Astrocyte (in vitro differentiated cells and primary cell): ENCODE measurements at places on chromosomes 5 and 9. TPM values are rescaled to one million over a fixed set of nuclear protein-coding genes. Genes with fewer than 3 reads are reported as not detected.

DNA sequence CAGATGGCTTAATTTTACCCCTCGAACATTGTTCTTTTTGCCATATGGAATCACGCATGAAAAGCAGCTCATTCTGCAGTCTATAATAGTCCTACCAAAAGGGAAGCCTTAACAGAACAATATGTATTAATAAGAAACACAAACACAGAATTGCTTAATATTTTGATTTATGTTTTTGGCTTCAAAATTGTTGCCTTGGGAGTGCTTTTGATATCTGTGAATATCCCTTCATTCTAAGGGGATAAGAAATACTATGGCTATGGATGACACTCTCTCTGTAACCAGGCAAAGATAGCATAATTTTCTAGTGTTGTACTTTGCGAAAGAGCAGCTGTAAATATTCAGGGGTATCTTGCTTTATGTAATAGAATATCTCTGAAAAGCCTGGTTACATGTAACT, 26.3 kb upstream of the CFAP95 start:
- DNase-seq: no peak

DNA sequence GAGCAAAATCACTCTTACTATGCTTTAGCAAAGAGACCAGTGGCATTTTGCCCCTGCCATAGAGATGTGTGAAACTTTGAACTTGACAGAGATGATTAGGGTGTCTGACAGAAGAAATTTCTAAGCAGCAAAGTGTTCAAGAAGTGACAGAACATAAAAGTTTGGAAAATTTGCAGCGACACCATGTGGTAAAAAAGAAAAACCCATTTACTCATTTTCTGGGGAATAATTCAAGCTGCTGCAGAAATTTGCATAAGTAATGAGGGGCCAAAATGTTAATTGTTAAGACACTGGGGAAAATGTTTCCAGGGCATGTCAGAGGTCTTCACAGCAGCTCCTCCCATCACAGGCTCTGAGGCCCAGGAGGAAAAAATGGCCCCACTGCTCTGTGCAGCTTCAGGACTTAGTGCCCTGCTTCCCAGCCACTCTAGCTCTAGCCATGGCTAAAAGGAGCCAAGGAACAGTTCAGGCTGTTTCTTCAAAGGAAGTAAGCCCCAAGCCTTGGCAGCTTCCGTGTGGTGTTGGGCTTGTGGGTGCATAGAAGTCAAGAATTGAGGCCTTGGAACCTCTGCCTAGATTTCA, 6.1 kb upstream of the AP3B1 start:
- DNase-seq: no peak

GRCh38 chr5:79200573-79201183, 35.3 kb upstream of the JMY start:
- DNase-seq: no peak

- DNase-seq: no peak
Observed at GRCh38 chr9:98915599-98915998, 28.1 kb upstream of the COL15A1 start.

- DNase-seq: peak; percentile 66
Observed at GRCh38 chr5:31361234-31361633, 167.7 kb downstream of the CDH6 start.

- peak; percentile 33 for DNase-seq
Observed at GRCh38 chr5:172714491-172715420, 56.2 kb downstream of the DUSP1 start.

Gene PALM2AKAP2
- 58.1 and 61.3 TPM in 2 replicates for total RNA-seq

Gene SCGB3A1
- total RNA-seq: not detected in 2 replicates

Gene NEURL1B
- total RNA-seq: 7.5 and 9.8 TPM in 2 replicates

Gene MTRR
- total RNA-seq: 32.2 and 38.5 TPM in 2 replicates

Gene KLHL3
- total RNA-seq: 8.9 and 11.8 TPM in 2 replicates

Gene SPATA31A3
- total RNA-seq: not detected in 2 replicates

Gene MARCOL
- total RNA-seq: not detected in 2 replicates

Gene PRUNE2
- 7.7 and 8.7 TPM in 2 replicates for total RNA-seq
